ENCODE measurements at places on chromosomes 13 and 19. TPM values are rescaled to one million over a fixed set of nuclear protein-coding genes. Genes with fewer than 3 reads are reported as not detected.

C2CD4C gene
- total RNA-seq: 14.6 TPM

CCDC70 gene
- not detected for total RNA-seq

SPRED3 gene
- 16.4 TPM for total RNA-seq

STARD13 gene
- total RNA-seq: 2.1 TPM

GARRE1 gene
- total RNA-seq: 20.5 TPM

VWA8 gene
- 17.4 TPM for total RNA-seq

CEACAM4 gene
- total RNA-seq: not detected

CGB1 gene
- total RNA-seq: not detected

POSTN gene
- 0.33 TPM for total RNA-seq

KIR3DL2 gene
- total RNA-seq: not detected

GNG7 gene
- 7.7 TPM for total RNA-seq

KLHL1 gene
- total RNA-seq: not detected

KCNN4 gene
- 0.26 TPM for total RNA-seq

GRCh38 chr13:110713981-110714796 is 689 bp downstream of the ING1 start:
- DNase-seq: peak; percentile 42
- no peaks in the 10 kb centered on the region for H3K4me1 ChIP-seq
- H3K36me3 ChIP-seq: peaks cover 3% of the 10 kb centered on the region
- H3K27me3 ChIP-seq: no peaks in the 10 kb centered on the region

GRCh38 chr13:24270639-24271141 is 38.7 kb upstream of the C1QTNF9 start:
- no peak overlapping the region for H3K27ac ChIP-seq
- H3K36me3 ChIP-seq: no peaks in the 10 kb centered on the region
- no peak for DNase-seq
- H3K27me3 ChIP-seq: no peaks in the 10 kb centered on the region

- no peaks in the 10 kb centered on the region for H3K36me3 ChIP-seq
- H3K4me1 ChIP-seq: no peaks in the 10 kb centered on the region
- no peak overlapping the region for H3K27ac ChIP-seq
- H3K27me3 ChIP-seq: no peaks in the 10 kb centered on the region
- H3K4me3 ChIP-seq: no peak overlapping the region
Measured at GRCh38 chr13:111006506-111007031, 91.7 kb upstream of the ANKRD10 start.

- DNase-seq: peak; percentile 78
- H3K36me3 ChIP-seq: 0 out of 2 replicates have a peak, but pooled peaks cover 4% of the 10 kb centered on the region
- peak overlapping the region; percentile 6 for H3K4me3 ChIP-seq
Measured at GRCh38 chr19:49546825-49547565, 19.2 kb downstream of the RCN3 start.

DNA sequence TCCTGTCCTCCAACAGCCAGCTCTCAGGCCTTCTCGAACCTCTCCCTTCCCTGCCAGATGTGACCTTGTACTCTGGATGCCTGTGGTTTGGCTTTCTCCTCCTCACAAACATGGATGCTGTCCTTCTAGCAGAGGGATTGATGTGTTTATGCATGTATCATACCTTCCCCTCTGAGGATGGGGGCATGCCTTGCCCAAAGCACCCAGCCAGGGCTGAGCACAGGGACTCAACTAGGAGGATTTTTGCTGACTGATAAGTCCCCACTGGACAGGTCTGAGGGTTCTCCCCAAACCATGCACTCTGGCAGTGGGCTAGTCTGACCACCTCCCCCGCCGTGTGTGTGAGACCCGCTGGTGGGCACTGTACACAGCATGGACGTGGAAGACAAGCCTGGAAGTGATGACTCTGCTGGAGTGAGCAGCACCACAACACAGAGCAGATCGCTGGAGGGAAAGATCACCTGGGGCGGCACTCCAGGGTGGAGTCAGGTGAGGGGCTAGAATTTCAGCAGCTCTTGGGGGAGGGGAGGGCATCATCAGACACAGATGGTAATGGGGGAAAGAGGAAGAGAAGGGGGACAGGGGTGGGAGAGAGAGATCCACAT is 360.3 kb upstream of the ZNF507 start:
- H3K27ac ChIP-seq: no peak overlapping the region
- no peaks in the 10 kb centered on the region for H3K27me3 ChIP-seq
- peaks cover 2% of the 10 kb centered on the region for H3K36me3 ChIP-seq
- DNase-seq: no peak
- H3K4me3 ChIP-seq: no peak overlapping the region
- H3K4me1 ChIP-seq: no peaks in the 10 kb centered on the region

GRCh38 chr13:26663791-26664190 is 96.8 kb downstream of the GPR12 start:
- no peak overlapping the region for H3K27ac ChIP-seq
- no peak overlapping the region for H3K4me3 ChIP-seq
- no peak for DNase-seq
- H3K36me3 ChIP-seq: no peaks in the 10 kb centered on the region
- H3K27me3 ChIP-seq: no peaks in the 10 kb centered on the region

- peaks cover 6% of the 10 kb centered on the region for H3K36me3 ChIP-seq
- DNase-seq: peak; percentile 46
- H3K27me3 ChIP-seq: no peaks in the 10 kb centered on the region
Measured at GRCh38 chr19:13401388-13401787, 104.9 kb downstream of the CACNA1A start.

GRCh38 chr13:95603887-95604555 is 40.5 kb downstream of the DZIP1 start:
- H3K4me1 ChIP-seq: no peaks in the 10 kb centered on the region
- H3K4me3 ChIP-seq: no peak overlapping the region
- DNase-seq: no peak
- H3K27ac ChIP-seq: no peak overlapping the region

- H3K27ac ChIP-seq: no peak overlapping the region
- DNase-seq: no peak
- no peak overlapping the region for H3K4me3 ChIP-seq
- peaks cover 34% of the 10 kb centered on the region for H3K36me3 ChIP-seq
- no peaks in the 10 kb centered on the region for H3K27me3 ChIP-seq
- no peaks in the 10 kb centered on the region for H3K4me1 ChIP-seq
Measured at GRCh38 chr19:6750062-6750461, 10.6 kb downstream of the TRIP10 start.

DNA sequence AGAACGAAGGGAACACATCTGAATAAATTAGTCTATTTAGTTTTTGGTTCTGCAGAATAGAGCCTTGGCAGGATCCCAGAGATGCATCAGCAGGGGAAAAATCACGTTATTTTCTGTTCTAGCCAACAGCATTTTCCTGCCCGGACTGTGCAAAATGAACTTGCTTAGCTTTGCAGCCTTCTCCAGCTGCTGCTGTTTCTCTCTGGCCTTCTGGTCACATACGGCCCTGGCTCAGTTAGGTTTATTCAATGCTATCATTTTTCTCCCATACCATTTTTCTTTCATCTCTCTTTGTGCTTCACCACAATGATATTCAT is 110.4 kb upstream of the KL start:
- no peak for DNase-seq
- H3K4me3 ChIP-seq: no peak overlapping the region

DNA sequence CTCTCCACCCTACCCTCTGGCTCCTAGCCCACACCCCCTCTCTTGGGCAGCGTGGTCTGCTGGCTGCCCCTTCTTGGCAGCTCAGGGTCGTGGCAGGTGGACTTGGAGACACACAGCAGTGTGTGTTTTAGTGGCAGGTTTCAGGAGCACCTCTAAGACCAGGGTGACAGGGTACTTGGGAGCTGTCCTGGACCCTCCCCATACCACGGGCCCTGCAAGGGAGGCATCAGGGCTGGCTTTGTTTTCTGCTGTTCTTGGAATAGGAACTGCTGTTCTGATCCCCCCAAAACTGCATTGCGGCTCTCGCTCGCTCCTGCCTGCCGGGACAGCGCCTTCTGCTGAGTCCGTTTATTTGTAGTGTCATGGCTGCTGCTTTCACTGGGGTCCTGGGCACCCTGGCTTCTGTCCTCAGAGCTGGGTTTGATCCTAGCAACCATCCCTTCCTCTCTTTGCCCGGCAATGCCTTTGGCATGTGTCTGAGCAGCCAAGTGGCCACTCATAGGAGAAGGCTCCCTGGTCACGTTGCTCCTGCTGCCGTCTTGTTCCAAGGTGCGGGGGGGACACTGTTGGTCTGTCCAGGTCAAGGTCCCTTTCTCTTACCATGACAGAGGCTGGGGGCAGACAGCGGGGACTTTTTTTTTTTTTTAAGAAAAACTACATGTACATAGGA is 12.1 kb downstream of the COMP start:
- H3K36me3 ChIP-seq: no peaks in the 10 kb centered on the region
- no peaks in the 10 kb centered on the region for H3K4me1 ChIP-seq
- H3K4me3 ChIP-seq: no peak overlapping the region
- peaks cover 55% of the 10 kb centered on the region for H3K27me3 ChIP-seq
- DNase-seq: no peak
- H3K27ac ChIP-seq: no peak overlapping the region

DNA sequence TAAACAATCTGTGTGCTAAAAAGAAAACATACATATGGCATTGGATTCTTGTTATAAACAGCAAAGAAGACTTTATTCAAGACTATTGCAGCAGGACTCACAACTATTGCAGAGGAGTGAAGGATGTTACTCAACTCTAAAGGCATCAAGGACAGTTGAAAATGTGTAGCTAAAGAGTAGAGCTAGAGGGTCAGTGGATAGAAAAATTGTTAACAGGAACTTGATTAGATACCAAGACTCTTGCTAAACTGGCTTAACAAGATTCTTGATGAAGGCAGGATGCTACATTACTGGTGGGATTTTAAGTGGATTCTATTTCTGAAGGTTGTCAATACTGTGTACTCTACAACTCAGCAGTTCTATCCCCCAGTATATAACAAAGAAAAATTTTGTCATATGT is 1183.3 kb downstream of the SLITRK1 start:
- no peak overlapping the region for H3K27ac ChIP-seq
- H3K36me3 ChIP-seq: no peaks in the 10 kb centered on the region
- H3K4me3 ChIP-seq: no peak overlapping the region
- H3K27me3 ChIP-seq: no peaks in the 10 kb centered on the region

- DNase-seq: no peak
- H3K36me3 ChIP-seq: peaks cover 2% of the 10 kb centered on the region
- no peaks in the 10 kb centered on the region for H3K27me3 ChIP-seq
- no peaks in the 10 kb centered on the region for H3K4me1 ChIP-seq
Measured at GRCh38 chr19:28537896-28538295, 675.1 kb downstream of the UQCRFS1 start.

GRCh38 chr19:32061315-32061714 is 284.1 kb upstream of the ZNF507 start:
- H3K27ac ChIP-seq: no peak overlapping the region
- peaks cover 2% of the 10 kb centered on the region for H3K4me1 ChIP-seq
- no peaks in the 10 kb centered on the region for H3K36me3 ChIP-seq
- DNase-seq: no peak

DNA sequence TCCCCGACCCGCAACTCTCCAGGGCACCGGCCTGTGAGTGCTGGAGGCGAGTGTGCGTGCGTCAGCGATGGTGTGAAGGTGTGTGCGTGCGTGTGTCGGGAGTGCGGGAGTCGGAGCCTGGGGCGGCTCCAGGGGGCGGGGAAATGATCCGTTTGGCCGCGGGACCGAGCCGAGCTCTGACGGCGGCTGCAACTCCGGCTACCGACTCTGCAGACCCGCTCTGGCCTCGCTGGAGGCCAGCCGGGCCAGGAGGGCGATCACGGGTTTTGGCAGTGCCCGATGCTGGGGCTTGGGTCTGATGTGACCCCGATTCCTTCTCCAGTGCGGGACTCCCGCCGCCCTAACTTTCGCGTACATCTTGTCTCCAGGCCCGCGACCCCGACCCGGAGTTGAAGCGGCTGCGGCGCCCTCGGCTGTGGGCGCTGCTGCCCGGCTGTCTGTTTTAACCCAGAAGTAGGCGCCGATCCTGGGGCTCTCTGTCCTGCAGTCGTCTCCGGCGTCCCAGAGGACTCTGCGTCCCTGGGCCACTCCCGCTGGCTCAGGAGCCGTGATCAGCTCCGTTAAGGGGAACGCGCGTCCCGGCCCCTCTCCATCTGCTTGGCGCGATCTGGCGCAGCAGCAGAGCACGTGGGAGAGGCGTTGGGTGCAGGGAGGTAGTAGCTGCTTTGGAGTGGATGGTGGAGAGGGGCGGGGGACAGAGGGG is 1.2 kb downstream of the CHST8 start:
- H3K4me3 ChIP-seq: peak overlapping the region; percentile 91
- peaks cover 24% of the 10 kb centered on the region for H3K27me3 ChIP-seq
- H3K36me3 ChIP-seq: no peaks in the 10 kb centered on the region
- H3K4me1 ChIP-seq: peaks cover 5% of the 10 kb centered on the region
- no peak for DNase-seq
- no peak overlapping the region for H3K27ac ChIP-seq

GRCh38 chr19:58059003-58059670 is at the start of gene ZNF135:
TSS of gene ZNF135 (plus strand) at chr19:58059282. CDS start at chr19:58060003, 721 bp downstream.
- DNase-seq: peak; percentile 92
- peaks cover 35% of the 10 kb centered on the region for H3K36me3 ChIP-seq
- peak within 1 kb of the TSS; percentile 42 for H3K27ac ChIP-seq
- H3K27me3 ChIP-seq: no peaks in the 10 kb centered on the region
- H3K4me3 ChIP-seq: peak within 1 kb of the TSS; percentile 74

GRCh38 chr19:48739404-48740163 is 826 bp downstream of the RASIP1 start:
- H3K27me3 ChIP-seq: no peaks in the 10 kb centered on the region
- H3K36me3 ChIP-seq: peaks cover 2% of the 10 kb centered on the region
- no peaks in the 10 kb centered on the region for H3K4me1 ChIP-seq

GRCh38 chr13:48456546-48456945 is 43.6 kb upstream of the LPAR6 start:
- H3K27ac ChIP-seq: no peak overlapping the region
- H3K4me3 ChIP-seq: no peak overlapping the region
- H3K27me3 ChIP-seq: no peaks in the 10 kb centered on the region
- peaks cover 8% of the 10 kb centered on the region for H3K36me3 ChIP-seq

DNA sequence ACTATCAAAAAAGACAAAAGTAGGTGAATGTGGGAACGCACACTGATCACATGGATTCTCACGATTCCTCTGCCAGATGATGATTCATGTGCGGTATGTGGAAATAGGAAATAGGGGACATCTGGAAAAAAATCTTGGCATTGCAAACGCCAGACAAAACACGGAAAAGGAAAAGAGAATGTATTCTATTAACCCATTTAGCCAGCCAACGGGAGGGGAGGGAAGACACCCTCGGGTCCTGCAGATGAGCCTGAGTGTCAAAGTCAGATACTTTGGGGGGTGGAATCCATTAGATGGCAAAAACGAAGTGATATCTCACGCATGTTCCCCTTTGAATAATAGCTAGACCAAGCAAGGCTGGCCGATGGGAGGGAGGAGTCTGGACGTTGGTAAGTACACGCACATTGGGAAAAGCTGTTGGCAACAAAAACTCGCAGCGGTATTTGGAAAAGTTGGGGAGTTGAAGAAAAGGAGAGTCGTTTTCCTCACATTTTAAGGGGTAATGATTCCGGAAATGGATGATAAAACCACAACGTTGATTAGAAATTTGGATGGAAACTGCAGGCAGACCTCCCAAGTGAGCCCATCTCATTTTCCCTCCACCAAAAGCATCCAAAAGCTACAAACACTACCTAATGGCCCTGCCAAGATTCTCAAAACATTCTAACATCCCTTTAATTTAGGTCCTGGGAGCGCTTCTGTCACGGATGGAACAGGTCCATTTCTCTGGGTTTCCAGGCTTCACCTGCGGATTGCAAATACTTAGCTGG is 73.6 kb downstream of the COL4A1 start:
- H3K4me1 ChIP-seq: no peaks in the 10 kb centered on the region
- H3K4me3 ChIP-seq: no peak overlapping the region
- no peak overlapping the region for H3K27ac ChIP-seq
- H3K27me3 ChIP-seq: no peaks in the 10 kb centered on the region
- DNase-seq: no peak

GRCh38 chr13:60019119-60019993 is 144.4 kb downstream of the DIAPH3 start:
- no peaks in the 10 kb centered on the region for H3K27me3 ChIP-seq
- H3K36me3 ChIP-seq: no peaks in the 10 kb centered on the region
- DNase-seq: no peak
- no peak overlapping the region for H3K27ac ChIP-seq
